Stimulated activated CD4-positive, alpha-beta T cell treated with anti-CD3 and anti-CD28 coated beads, Interleukin-4, amount 100 ng/mL, for 48 hours (primary cell): ENCODE measurements at places on chromosomes 1 and 21.

DNA sequence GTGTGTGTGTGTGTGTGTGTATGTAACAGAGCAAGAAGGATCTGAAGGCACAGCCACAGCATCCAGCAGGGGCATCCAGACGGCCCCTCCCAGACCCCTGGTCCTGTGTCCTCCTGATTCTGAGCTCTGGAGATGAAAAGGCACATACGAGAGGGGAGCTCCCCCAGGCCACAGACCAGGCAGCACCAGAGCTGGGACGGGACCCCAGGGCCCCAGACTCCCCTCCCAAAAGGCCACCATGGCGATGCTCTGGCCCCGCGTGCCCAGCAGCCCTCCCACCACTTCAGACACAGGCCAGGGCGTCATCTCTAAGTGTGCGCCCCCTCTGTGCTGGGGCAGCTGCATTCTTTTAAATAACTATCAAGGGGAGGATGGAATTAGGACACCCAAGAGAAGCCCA is 245.8 kb downstream of the MATN1 start:
- no peak for DNase-seq

DNA sequence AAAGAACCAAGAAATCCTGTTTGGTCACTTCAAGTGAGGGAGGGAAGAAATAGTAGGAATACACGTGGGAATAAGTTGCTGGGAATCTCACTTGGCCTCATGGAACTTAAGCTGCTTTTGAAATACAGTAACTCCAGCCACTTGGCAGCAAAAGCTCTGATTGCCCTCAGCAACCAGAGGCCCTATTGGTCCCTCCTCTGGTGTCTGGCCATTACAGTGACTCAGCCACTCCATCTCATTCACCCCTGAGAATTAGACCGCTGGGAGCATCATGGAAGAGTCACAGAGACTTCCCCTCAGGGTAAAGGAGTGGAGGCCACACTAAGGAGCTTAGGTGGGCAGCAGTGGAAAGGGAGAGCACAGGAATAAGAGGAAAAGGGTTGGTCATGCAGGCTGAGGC is 99.6 kb downstream of the ELAVL4 start:
- DNase-seq, result no peak

GRCh38 chr1:119286587-119287181 is 81.9 kb upstream of the HAO2 start:
- DNase-seq, result no peak

DNA sequence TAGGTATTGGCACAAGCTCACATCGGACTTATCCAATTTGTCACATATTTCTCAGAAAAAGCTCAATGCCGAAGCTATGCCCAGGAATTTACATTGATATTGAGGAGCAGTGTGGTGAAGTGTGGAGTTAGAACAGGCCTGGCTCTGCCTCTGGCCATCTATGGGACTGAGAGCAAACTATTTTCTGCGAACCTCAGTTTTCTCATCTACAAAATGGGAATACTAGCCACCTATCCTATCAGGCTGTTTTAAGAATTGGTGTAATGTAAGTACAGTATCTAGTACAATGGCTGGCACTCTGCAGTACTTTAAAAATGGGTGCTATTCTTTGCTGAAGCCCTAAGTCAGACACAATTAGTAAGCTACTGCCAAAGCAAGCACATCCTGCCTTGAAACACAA is 47.2 kb downstream of the ARHGEF11 start:
- no peak for DNase-seq

GRCh38 chr21:31959881-31960280 is 87.1 kb downstream of the HUNK start:
- DNase-seq, result no peak

DNA sequence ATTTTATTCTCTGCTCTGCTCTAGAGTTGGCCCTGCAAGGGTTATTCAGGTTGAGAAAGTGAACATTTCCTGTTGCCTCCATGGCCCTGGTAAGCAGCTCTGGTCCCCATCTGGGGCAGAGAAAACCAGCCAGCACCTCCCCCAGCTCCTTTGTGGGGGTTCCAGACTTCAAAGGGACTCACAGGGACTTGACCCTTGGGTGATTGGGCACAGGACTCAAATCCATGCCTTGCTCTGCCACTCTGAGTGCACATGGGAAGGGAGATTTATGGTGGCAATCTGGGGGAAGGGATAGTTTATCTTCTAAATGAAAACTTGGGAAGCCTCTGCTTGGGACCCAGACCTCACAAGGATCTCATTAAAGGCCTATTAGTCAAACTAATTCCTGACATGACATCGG is 212.8 kb downstream of the FOXD2 start:
- no peak for DNase-seq

GRCh38 chr21:27429710-27430341 is 462.9 kb upstream of the ADAMTS5 start:
- no peak for DNase-seq

- DNase-seq, result no peak
These were observed 738 bp downstream of the INTS7 start for GRCh38 chr1:212034516-212035122.

- no peak for DNase-seq
These were observed 73.4 kb upstream of the SERTAD4 start for GRCh38 chr1:210159211-210159610.

DNA sequence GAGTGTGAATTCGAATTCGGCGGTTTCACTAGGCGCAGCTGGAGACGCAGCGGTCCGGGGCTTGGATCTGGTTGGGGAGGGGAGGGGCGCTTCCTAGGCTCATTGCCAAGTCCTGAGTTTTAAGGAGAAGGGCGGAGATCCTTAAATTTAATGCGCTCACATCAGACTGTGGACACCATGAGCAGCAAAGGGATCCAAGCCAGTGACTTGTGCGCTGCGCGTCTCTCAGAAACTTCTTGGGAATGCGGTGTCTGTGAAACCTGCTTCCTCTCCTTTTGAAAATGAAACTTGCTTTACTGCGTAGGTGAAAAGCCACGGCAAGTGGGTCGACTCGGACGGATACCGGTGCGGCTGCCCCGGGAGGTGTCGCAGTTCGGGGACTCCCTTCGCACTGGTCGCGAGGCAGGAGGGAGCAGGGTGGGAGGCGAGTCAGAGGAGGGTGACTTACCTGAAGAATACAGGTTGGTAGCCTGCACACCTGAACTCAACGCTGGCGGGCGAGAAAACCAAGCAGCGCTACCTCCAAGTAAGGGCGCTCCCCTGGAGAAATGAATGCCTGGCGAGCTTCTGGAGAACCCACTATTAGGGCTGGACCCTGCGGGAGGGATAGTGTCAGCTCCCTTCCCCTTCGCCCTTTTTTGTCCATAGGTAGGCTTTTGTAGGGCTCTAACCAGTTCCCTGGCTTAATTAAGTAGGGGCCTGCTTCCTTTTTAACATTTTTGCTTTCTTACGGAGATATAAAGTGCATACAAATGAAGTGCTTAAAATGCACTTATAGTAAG is 992 bp downstream of the TENT5C start:
- DNase-seq, result peak; percentile 19

GRCh38 chr1:152107984-152108881 is 7.0 kb downstream of the TCHH start:
- DNase-seq, result no peak

GRCh38 chr1:966704-967300 is 520 bp downstream of the PLEKHN1 start:
- DNase-seq, result peak; percentile 83

- DNase-seq, result no peak
These were observed 57.9 kb downstream of the DDAH1 start for GRCh38 chr1:85406887-85407533.

GRCh38 chr1:214281720-214282629 is 1.0 kb downstream of the SMYD2 start:
- DNase-seq, result no peak

DNA sequence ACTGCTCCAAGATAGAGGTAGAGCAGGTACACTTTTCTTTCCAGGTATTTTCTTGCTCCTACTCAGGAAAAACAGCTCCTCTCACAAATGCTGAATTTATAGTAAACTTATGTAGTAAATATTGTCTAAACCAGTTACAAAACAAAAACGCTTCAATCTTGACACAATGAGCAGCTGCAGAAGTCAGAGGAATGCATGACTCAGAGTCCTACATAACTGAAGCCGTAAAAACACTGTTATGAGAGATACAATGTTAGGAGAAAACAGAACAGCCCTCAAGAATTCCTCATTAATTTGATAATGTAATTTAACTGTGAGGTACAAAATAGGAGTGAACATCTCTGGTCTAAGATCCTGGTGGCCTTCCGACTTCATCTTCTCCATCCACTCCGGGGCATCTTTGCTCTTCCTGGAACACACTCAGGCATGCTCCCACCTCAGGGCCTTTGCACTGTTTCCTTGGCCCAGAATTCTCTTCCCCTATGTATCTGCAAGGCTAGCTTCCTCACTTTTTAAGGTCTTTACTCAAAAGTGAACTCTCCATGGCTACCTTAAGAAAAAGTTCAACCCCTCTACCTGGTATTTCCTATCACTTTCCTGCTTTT is 138.5 kb downstream of the SLC45A1 start:
- no peak for DNase-seq

- no peak for DNase-seq
These were observed at the start of gene THEM5 for GRCh38 chr1:151853411-151853943. TSS of gene THEM5 (minus strand) at chr1:151853712. CDS start at chr1:151853565, 147 bp downstream.

GRCh38 chr1:220817907-220818306 is 31.2 kb downstream of the MTARC1 start:
- no peak for DNase-seq

- peak; percentile 50 for DNase-seq
These were observed 2.0 kb upstream of the PIP5K1A start for GRCh38 chr1:151196292-151196800.

- DNase-seq, result no peak
These were observed 60.9 kb upstream of the VCAM1 start for GRCh38 chr1:100658716-100659026.

GRCh38 chr1:98472878-98473277 is 188.6 kb upstream of the SNX7 start:
- no peak for DNase-seq

- no peak for DNase-seq
These were observed 45.2 kb downstream of the PRDM16 start for GRCh38 chr1:3114131-3114744.

DNA sequence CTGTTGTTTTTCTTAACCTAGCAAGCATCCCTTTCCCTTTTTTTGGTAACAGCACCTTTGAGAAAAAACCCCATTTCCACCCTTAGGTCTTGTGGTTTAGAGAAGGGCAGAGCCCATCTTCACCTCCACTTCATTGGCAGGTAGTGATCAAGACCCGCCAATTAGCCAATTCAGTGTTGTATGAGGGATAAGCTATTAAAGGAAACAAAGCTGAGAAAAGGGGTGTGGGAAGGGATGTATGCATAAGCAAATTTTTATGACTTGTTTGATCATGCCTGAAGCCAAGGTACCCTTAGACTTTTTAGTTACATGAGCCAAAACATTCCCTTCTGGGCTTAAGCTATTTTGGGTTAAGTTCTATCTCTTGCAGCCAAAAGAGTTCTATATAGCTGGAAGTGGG is 3.6 kb upstream of the ZNF697 start:
- DNase-seq, result no peak

DNA sequence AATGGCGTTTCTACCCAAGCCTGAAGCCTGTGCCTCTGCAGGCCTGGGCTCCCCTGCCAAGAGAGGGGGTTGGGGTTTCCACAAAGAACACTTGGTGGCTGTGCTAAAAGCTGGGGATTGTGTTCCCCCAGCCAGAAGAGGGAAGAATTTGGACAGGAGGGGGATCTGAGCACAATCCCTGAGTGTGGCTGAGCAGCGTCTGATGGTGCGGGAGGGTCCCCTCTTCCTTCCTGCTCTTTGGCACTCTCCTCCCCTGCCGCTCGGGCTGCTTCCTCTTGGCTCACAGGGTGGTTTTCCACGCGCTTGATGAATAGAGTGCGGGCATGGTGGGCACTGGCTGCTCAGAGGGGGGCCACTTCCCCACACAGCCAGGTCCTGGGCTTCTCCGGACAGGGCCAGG is 3.7 kb downstream of the GPR37L1 start:
- no peak for DNase-seq

GRCh38 chr1:9071554-9072235 is 2.3 kb upstream of the SLC2A5 start:
- DNase-seq, result no peak

DNA sequence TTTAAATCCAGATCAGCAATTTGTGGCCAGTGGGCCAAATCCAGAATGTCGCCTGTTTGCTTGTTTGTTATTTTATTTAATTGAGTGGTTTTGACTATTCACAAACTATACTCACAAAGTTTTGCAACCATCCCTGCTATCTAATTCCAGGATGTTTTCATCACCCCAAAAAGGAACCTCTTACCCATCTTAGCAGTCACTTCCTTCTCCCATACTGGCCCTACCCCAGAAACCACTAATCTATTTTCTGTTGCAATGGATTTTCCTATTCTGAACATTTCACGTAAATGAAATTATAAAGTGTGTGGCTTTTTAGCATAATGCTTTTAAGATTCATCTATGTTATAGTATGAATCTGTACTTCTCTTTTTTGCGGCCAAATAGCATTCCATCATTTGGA is 41.3 kb downstream of the WDTC1 start:
- DNase-seq, result no peak

- no peak for DNase-seq
These were observed 32.7 kb upstream of the TMEM125 start for GRCh38 chr1:43237121-43237520.

GRCh38 chr1:109481646-109482045 is 2.1 kb upstream of the ATXN7L2 start:
- DNase-seq, result no peak

DNA sequence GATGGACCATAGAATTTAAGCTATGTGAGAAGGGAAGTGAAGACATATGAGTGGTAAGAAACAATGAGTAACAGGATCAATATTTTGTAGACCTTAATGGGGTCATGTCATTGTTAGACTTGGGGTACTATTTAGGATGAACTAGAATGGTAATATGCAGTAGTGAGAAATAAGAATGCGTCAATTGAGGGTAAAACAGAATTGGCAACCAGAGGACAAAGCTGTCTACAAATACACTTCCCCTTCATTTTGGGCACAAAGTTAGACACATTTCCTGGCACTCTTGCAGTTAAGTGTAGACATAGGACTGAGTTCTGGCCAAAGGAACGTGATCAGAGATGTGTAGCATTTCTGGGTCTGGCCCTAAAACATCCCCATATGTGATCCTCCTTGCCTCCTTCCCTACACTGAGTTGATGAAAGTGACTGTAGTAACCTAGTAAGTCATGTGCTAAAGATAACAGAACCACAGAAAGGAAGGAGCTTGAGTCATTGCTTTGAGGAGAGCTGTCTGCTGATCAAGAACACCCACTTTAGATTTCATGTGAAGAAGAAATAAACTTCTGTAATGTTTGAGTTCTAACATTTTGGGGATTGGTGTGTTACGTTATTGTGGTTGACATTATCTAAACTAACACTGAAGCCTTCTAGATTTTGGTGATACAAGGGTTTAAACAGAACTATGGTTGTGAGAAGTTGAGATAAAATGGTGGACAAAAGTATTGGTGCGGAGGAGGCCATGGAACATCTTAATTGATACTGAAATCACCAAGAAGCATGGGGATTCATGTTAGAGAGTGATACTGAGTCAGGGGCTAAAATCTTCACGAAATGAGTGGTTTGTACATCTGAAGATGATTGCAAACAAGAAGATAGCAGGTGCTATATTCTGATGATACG is 41.7 kb downstream of the CD55 start:
- DNase-seq, result peak; percentile 7
